ENCODE measurements at places on chromosomes 1 and 21.
A peak's percentile ranks its signal among the peaks of the same experiment; 100 is the strongest.

GRCh38 chr1:21663951-21664805 lies 5.0 kb downstream of the RAP1GAP start:
- no peak for DNase-seq

GRCh38 chr1:25703041-25703440 lies 86.5 kb downstream of the MAN1C1 start:
- DNase-seq = no peak

DNA sequence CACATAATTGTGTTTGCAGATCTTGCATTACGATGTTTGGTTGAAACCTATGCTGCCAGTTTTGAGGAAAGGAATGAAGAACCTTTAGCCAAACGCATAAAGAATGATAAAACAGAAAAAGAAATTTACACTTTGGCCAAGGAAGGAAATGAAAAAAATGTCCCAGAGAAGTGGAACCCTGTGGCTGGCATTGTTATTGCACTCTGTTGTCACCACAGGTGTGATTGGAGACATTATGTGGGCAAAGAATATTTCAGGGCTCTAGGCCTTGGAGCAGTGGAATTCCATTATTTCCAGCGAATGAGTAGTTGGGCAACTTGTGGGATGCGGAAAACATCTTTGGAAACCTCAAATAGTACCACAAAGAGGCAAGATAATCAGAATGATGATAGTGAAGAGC lies 14.9 kb downstream of the TRMT13 start:
- DNase-seq = no peak

GRCh38 chr21:42513985-42514882 lies 582 bp downstream of the SLC37A1 start:
- DNase-seq = peak; percentile 68

- peak; percentile 89 for DNase-seq
Observed at GRCh38 chr1:156090840-156091188, 8.5 kb upstream of the MEX3A start.

DNA sequence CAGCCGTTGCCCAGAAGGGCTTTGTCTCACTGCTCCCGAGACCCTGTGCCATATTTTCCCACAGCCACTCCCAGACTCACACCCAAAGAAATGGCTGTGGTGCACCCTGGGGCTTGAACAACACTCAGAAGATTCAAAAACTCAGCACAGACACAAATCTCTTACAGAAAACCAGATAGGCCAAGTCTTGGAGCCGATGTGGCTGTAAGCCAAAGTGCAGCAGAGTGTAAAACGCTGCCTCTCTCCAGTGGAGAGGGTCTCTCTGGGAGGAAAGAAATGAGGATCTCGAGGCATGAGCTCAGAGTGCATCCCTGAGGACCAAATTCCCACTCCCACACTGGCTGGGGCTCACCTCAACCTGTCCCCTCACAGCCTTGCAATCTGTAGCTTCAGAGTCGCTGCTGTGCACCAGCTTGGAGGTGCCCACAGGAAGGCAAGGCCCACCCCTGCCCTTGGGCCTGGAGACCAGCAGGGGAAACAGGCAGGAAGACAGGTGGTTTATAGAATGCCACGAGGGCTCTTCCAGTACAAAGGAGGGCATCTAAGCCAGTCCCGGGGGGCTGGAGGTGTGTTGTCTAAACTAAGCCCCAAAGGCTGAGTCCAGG lies 171.3 kb upstream of the AJAP1 start:
- DNase-seq = no peak

GRCh38 chr21:38993561-38993960 lies 187.8 kb downstream of the ETS2 start:
- DNase-seq = peak; percentile 88

DNA sequence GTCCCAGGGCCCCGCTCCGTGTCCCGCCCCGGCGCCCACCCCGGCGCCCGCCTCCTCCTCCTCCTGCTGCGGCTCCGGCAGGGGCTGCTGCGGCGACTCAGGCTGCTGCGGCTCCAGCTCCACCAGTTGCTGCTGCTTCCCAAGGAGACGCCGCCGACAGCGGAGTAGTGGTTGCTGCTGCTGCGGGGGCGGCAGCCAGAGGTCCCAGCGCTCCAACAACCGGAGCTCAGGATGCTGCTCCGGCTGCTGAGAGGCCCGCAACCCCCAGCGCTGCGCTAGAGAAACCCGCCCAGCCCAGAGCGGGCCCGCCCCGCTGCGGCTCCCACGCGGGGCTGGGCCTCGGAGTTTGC lies 1.1 kb downstream of the CRCT1 start:
- DNase-seq = no peak

DNA sequence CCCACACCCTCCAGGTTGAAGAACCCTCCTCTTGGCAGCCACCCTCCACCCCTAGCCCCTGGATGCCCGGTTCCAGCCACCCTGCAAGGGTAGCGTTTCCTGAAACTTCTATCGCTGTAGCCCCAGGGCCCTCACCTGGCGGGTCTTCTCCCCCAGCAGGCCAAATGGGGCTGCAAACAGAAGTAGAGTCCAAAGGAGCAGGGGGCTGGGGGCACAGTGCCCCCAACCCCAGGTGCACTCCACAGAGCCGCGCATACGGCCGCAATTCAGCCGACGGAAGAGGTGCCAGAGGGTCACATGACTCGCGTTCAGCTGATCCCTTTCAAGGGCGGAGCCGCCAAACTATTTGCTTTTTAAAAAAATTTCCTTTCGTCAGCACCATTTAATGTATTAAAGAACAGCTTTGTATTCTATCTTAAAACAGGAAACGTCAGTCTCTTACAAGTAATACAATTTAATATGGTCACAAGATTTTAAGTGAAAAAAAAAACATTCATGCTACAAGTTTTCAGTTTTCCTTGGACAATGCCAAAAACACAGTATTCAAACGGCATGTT lies at the start of gene GLMP:
TSS of gene GLMP (minus strand) at position 289 of the 557 bp plus-strand sequence. CDS start at position 255, 34 bp downstream.
- peak; percentile 75 for DNase-seq

DNA sequence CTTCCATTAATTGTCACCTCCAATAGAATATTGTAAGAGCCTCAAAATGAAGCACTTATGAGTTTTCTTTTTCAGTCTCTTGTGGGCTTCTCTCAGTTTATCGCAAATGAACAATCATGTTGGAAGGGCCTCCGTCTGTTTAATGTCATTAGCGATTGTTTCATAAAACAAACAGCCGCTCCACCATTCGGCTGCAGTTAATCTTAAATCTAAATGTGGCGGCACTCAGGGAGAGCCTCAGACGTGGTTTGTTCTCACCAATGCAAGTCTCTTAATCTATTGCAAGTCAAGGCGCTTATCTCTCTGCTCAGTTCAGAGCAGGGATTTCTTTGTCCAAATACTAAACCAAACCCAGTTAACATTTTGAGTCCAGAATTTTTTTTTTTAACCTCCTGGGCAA lies 34.9 kb upstream of the ESRRG start:
- no peak for DNase-seq

DNA sequence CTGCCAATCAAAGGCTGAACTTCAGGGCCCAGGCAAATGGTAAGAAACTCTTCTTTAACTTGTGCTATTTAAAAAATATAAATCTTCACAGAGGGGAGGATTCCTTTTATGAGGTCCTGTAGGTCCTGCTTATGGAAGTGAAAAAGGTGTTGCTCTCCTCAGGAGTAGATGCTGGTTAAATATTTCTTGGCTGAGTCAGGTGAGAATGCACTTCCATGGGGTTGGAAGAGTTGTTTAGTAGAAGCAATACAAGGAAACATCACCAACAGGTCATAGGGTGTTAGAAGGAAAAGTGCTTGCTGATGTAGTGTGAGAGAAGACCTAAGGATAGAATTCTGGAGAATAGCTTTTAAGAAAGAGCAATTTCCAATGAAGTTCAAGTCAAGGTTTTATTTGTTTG lies 42.2 kb upstream of the ATP1A1 start:
- DNase-seq = no peak

DNA sequence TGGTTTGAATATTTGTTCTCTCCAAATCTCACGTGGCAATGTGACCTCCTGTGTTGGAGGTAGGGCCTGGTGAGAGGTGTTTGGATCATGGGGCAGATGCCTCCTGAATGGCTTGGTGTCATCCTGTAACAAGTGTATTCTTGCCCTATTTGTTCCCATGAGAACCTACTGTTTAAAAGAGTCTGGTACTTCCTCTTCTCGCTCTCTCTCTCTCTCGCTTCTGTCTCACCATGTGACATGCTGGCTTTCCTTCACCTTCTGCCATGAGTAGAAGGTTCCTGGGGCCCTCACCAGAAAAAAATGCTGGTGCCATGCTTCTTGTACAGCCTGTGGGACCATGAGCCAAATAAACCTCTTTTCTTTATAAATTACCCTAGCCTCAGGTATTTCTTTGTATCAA lies 8.4 kb upstream of the PAXBP1 start:
- DNase-seq = no peak

DNA sequence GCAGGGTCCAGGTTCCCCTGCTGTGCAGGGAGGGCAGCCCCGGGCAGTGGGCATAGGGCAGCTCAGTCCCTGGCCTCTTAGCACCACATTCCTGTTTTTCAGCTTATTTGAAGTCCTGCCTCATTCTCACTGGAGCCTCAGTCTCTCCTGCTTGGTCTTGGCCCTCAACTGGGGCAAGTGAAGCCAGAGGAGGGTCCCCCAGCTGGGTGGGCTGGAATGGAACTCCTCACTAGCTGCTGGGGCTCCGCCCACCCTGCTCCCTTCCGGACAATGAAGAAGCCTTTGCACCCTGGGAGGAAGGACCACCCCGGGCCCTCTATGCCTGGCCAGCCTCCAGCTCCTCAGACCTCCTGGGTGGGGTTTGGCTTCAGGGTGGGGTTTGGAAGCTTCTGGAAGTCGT lies 32.8 kb upstream of the LHX4 start:
- no peak for DNase-seq

- DNase-seq = peak; percentile 41
Observed at GRCh38 chr1:204326771-204327300, 32.9 kb downstream of the PLEKHA6 start.

DNA sequence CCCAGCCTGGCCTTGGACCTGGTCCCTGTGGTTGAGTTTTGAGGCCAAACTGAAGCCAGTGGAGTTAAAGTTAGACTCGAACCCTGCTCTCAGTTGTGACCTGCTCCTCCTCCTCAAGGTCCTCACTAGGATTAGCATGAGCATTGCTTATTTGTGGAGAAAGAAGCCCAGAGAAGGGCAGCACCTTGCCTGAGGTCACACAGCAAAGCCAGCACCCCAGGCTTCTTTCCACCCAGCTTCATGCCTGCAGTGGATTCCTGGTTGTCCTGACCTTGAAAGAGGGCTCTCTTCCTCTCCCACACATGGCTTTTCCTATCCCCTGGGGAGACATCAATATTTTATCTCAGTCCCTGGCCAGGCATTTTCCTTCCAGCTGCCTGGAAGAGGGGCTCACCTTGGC lies 2.8 kb downstream of the LDLRAP1 start:
- DNase-seq = no peak

- DNase-seq = no peak
Observed at GRCh38 chr1:10745886-10746455, 50.5 kb downstream of the CASZ1 start.

DNA sequence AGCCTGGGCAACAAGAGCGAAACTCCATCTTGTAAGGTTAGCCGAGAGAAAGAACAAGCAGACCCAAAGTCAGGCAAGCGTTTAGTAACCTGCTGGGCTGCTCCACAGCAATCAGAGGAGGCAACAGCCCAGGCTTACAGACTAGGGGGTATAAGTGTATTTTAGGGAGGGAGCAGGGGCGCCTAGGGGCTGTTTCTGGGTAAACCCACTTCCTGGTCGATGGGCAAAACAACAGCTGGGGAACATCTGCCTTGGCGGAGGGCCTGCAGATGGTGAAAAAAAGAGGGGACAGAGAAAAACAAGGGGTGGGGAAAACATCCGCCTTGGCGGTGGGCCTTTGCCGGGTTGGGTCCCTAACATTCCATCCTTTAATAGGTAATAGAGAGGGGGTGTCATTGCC lies 5.2 kb downstream of the TAS1R1 start:
- DNase-seq = no peak

GRCh38 chr1:36100376-36100775 lies 11.7 kb downstream of the ADPRS start:
- no peak for DNase-seq

DNA sequence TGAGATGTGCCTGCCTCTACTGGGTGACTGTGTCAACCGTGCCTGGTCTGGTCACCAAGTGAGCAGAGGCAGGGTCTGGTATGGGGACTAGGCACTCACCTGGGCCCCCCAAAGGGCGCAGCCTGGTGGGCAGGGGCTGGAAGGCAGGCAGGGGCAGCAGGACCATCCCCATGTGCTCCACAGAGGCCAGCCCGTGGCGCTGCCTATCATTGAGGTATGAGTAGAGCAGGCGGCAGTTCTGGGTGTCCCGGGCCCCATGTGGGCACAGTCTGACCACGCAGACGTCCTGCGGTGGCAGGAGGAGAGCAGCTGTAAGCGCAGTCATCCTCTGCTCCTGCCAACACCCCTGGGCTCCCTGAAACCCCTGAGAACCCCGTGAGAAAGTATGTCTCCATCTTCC lies 23.7 kb downstream of the SPOCD1 start:
- DNase-seq = no peak

DNA sequence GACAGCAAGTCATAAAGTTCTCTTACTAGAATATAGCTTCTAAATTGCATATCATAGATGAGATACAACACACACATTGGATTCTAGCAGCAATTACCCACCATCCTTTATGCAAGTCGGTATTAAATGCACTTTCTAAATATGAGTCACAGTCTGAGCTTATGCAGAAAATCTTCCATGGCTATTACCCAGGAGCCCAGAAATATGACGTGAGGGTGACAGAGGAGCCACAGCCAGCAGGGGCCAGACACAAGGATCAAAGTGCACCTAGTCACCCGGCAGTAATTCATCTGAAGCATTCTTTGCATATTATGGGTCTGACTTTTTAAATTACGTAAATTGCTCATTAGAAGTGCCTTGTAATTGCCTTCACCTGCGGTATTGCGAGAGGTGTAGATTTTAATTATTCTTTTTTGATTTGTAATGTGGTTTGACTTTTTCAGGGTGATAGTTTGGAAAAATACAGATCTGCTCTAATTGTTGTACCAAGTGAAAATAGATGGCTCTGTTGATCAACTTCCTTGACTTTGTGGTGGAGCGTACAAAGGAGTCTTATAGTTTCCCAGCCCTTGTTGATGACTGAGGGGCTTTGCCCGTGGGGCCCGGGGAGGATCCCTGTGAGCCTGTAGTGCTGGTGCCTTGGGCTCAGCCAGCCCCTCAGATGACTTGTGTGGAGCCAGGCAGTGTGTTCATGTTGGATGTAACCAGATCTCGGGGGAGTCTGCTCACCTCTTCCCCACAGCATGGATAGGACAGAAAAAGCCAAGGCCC lies 470.0 kb upstream of the VAMP3 start:
- peak; percentile 37 for DNase-seq

DNA sequence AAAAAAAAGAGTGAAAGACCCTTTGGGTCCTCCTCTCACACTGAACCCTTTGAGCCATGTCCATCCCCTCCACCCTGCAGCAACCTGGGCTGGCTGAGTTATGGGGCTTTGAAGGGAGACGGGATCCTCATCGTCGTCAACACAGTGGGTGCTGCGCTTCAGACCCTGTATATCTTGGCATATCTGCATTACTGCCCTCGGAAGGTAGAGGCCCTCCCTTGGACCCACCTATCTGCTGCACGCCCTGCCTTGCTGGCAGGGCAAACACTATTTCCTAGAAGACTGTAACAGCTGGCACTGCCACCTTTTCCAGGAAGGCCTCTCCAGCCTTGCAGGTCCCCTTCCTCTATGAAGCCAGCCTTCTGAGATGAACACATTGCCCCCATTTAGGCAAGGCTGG lies 1.1 kb downstream of the SLC50A1 start:
- DNase-seq = no peak

- no peak for DNase-seq
Observed at GRCh38 chr1:18126616-18127015, 19.0 kb downstream of the IGSF21 start.
